Esophagus mucosa (tissue), 1 donor: ENCODE measurements at places on chromosomes 12 and 14.

DNA sequence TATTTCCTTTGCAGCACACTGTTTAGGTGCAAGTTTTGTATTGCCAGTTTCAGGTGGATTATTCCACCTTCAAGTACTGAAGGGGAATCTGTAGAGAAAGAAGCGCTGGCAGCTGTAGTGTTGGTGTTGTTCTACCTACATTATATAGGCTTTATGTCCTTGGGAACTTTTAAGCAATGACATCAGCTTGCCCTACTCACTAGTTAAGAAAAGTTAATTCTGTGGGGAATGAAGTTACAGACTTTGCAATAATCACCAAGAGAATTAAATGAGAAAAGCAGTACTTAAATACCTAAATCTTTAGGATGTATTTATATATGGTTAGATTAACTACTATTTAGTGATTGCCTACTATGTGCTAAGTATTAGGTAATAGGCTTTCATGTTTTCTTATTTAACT is at the start of gene OR4E1:
Gene OR4E1, minus strand, starts transcription at position 101 of the 400 bp plus-strand sequence. CDS start 2,883 bp downstream, outside the sequence.
- no peak for ATAC-seq

- peak; percentile 67 for ATAC-seq
These were observed 246.0 kb downstream of the ZFP36L1 start for GRCh38 chr14:68546839-68547238.

GRCh38 chr12:66137937-66138336 is 7.4 kb upstream of the LLPH start:
- peak; percentile 94 for ATAC-seq

GRCh38 chr14:71539650-71540285 is 392.5 kb upstream of the RGS6 start:
- no peak for ATAC-seq

- ATAC-seq, result no peak
These were observed 20.2 kb upstream of the NUDT14 start for GRCh38 chr14:105201156-105201924.

DNA sequence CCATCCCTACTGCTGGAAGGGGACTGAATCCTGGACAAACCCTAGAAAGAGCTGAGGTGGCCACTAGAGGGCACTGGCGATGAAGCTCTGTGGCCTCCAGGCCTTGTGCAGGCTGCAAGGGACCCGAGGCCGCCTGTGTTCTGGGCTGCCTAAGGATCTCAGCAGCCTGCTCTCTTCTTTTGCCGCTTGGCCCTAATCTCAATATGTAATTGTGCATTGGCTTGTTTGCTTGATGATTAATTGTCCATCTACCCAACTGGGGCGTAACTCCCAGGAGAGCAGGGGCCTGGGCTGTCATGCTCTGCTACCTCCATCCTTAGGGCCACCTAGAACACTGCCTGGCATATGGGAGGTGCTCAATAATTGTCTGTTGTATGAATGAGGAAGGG is 73.8 kb downstream of the SYNE3 start:
- ATAC-seq, result peak; percentile 91

- no peak for ATAC-seq
These were observed 160.3 kb upstream of the BMP4 start for GRCh38 chr14:54116972-54117371.

DNA sequence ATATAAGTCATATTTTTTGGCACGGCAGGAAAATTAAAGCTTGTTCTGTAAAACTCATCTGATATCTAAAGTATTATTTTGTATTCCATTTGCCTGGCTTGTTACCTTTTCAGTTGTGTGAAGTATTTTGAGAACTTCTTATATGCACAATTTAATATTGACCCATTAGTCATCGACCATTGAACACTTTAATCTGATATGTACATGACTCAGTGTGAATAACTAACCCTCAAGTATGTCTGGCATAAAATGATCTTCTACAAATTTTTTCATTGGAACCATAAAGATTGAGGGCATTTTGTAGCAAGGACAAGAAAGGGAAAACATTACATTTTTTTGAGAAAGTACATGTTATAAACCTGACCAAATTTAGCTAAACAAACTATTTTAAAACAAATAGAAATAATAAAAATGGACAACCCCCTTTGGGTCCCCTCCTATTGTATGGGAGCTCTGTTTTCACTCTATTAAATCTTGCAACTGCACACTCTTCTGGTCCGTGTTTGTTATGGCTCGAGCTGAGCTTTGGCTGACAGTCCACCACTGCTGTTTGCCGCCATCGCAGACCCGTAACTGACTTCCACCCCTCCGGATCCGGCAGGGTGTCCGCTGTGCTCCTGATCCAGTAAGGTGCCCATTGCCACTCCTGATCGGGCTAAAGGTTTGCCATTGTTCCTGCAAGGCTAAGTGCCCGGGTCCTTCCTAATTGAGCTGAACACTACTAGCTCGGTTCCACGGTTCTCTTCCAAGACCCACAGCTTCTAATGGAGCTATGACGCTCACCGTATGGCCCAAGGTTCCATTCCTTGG is 118.8 kb downstream of the SLC6A15 start:
- ATAC-seq, result no peak

DNA sequence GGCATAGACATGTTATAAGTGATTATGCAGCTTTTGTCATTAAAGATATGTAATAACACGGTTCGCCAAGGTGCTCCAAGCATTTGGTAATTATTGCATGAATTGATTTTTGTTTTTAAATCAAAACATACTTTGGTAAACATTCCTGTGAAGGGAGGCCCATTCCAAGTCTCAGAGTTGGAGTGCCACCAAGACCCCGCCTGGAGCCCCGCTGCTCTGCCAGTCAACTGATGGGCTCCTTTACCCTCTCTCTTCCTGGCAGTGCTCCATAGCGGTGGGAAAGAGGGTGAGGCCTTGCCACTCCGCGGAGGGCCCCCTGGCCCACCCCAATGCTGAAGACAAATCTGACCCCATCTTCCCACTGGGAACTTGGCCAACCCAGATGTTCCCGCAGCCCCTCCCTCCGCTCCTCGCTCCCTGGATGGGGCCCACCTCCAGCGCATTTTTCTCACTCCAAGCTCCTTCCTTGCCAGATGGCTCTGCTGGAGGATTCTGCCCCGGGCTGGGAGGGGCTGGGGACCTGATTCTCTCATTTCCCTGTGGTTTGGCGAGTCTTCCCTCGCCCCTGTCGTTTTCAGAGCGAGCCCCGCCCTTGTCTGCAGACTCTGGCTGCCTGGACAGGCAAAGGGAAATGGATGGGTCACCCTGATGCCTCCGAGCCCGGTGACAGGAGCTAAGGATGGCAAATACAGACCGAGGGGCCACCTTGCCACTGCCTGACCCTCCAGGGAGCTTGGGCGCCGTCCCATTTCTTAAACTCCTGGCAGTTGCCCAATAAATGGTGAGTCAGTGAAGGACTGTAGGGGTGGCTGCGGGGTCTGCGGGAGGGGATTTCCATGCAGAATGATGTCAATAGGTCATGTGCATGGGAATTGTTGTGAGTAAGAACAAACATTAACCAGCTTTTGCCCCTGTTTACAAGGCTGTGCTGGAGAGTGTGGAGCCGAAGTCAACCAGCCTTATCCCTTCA is 9.2 kb upstream of the PAPLN start:
- peak; percentile 12 for ATAC-seq

DNA sequence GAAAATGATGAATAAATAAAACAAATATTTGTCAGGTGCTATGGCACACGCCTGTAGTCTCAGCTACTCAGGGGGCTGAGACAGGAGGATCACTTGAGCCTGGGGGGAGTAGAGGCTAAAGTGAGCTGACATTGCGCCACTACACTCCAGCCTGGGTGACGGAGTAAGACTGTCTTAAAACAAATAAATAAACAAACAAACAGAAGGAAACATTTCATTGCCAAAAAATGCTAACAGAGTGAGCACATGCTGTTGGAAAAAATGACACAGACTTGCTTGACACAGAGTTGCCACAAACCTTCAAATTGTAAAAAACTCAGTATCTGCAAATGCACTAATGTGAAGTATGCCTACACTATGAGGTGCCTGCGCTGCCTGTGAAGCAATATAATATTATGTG is 50.8 kb upstream of the AP4S1 start:
- no peak for ATAC-seq

GRCh38 chr12:130839770-130840404 is 837 bp upstream of the STX2 start:
- ATAC-seq, result no peak

DNA sequence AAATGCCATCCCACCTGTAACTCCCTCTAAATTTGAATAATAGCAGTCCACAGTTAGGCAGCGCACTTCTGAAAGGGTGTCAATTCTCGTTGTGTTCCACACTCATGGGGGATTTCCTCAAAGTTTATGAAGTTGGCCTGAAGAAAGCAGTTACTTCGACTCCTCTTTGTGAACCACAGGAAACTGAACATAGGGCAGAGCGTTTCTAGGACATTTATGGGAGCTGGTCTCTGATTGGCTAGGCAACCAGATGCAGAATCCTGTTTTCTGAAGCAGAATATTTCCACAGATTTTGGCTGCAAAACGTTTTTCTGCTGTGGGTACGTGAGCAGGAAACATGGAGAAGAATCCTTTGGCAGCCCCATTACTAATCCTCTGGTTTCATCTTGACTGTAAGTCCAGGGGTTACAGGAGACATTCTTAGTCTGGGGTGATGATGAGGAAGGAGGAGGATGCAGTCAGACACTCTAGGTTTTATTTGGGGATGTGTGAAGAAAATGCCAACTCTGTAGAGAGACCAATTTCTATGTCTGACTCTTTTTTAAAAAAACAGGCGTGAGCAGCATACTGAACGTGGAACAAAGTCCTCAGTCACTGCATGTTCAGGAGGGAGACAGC is 431.5 kb upstream of the OR4E1 start:
- no peak for ATAC-seq

DNA sequence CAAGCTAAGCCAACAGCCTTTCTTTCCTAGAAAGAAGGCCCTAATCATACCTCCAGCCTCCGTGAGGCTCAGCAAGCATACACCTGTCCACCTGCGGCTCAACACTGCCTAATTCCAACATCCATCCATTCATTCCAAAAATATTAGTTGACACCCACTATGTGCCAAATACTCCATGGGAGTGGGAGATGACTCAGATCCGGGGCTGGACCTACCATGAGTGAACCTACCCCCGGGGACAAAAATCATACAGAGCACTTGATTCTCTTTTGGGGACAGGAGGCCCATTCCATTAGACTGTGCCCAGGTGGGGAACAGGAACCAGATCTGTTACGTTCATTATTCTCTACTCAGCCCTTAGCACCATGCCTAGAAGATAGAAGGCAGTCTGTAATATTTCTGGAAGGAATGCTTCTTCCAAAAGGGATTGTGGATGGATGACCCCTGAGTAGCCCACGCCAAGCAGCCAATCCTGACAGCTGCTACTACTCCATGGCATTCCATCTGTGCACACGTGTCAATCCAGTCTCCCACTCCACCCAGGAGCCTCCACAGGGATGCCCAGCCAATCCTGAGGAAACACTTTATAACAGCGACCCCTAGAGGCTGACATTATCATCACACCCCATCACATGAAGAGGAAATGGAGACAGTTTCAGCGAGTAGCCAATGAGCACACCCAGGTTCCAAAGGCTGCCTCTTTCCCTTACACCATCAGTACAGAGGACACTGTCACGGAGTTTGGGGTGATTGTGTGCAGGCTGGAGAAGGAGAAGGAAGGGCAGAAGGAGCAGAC is 170.7 kb downstream of the ESRRB start:
- ATAC-seq, result peak; percentile 19

DNA sequence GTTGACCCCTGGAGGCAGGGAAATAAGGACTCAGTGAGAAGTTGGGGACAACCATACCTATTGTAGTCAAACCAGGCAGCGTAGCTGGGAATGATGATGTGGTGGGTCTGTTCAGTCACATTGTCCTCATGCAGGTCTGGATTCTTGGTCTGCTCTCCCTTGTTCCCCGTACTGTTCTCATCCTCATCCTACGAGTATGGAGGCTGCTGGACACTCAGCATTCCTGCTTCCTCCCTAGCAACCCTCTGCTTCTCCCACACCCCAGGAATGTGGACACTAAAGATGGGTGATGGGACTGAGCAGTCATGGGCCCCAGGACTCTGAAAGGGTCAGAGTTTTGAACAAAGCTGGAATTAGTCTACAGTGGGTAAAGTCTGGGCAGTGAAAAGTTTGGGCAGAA is 10.9 kb downstream of the SMARCC2 start:
- no peak for ATAC-seq

GRCh38 chr12:64608901-64609535 is 1.3 kb upstream of the RASSF3 start:
- ATAC-seq, result peak; percentile 78

DNA sequence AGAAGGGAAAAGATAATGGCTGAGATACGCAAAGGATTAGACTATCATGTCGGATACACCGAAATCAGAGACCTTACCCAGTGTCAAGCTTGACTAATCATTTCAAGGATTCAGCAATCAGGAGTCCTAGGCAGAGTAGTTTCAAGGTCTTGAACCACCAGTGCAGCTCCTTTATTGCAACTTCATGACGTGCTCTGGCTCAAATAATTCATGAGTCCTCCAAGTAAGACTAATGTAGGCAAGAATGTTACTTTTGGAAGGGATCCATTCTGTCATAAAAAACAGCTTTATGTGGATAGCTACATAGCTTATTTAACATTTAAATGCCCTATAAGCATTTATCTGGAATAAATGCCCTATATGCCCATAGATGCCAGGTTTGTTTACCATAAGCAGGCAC is 123.2 kb downstream of the LMO3 start:
- ATAC-seq, result no peak

- ATAC-seq, result no peak
These were observed 24.0 kb downstream of the CLECL1 start for GRCh38 chr12:9708853-9709252.

DNA sequence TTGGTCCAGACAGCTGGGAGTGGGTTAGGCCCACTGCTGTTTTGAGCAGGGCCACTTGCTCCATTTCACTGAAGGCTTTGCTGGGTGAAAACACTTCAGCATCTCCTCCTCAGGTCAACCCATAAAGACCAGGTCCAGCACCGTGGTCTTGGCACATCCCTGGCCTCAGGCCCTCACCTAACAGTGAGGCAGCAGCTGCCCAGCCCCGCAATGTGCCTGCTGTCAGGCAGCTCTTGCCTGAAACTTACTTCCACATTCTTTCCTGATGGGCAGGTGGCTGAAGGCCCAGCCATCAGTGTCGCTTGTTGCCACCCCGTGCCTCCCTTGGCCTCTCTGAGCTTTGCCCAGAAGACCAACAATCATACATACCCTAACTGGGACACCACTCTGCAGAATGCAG is 54.4 kb downstream of the ANAPC7 start:
- ATAC-seq, result no peak

DNA sequence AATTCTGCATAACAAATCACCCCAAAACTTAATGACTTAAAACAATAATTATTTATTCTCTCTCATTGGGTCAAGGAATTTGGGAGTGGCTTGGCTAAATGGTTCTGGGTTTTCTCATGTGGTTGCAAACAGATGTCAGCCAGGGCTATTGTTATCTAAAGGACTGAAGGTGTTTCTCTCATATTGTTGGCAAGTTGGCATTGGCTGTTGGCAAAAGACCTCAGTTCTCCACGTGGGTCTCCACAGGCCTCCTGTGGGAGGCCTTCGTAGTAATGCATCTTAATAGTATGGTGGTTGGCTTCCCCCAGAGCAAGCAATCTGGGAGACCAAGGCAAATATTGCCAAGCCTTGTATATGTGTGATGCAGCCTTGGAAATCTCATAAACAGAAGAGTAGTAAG is 14.4 kb downstream of the GALNT16 start:
- ATAC-seq, result no peak

- ATAC-seq, result no peak
These were observed 76.8 kb upstream of the PLEKHA5 start for GRCh38 chr12:19052689-19053088.
